KBM-7 (cell line): ENCODE measurements at places on chromosomes 6 and 20.

DNA sequence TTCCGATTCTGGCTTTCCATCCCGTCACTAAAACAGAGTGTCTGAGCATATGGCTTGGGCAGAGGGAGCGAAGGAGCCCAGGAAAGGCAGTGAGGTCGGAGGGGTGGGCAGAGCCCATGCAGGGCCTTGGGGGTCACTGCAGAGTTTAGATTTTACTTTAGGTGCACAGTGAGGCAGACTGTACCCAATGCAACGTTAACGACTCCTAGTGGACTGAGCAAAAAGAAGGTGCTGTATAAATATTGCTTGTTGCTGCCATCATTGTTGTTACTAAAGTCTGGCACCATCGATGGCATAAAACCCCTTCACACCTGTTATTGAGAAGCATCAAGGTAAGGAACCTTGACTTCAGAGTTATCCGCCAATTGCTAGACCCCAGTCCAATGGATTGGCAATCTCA, 119.0 kb downstream of the EYA2 start:
- DNase-seq: no peak

GRCh38 chr6:2797564-2798031, 32.4 kb downstream of the WRNIP1 start:
- DNase-seq: no peak

DNA sequence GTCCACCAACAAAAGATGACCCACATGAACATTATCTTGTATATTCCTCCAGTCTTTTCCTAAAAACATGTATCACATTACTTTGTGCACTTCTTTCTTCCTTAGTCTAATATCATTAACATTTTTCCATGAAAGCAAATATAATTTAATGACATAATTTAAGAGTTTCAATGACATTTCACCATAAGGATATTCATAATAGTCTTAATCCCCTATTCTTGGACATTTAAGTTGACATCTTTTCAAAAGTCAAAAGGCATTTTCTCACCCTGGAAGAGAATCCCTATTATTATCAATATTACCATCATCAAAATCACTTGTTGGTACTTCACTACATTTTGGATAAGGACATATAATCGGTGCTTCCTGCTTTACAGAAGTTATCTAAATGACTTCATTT, 31.3 kb downstream of the EPHA7 start:
- DNase-seq: no peak

- no peak for DNase-seq
Measured at GRCh38 chr6:5752391-5752680, 254.4 kb downstream of the NRN1 start.

DNA sequence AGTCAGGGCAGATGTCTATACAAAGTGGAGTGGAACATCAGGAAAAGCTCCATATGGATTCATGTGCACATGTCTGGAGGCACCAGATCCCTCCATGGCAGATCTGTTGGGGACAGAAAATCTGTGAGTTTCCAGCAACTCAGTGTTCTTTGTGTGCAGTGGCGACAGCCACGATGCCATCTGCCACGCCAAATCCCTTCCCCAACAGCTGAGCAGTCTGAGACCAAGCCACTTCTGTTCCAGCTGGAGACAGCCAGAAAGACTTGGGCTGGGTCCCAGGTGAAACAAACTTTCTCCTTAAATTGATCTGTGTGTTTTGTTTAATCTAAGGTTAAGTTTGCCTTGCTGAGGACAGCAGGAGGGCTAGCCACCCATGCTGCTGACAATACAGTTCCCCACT, 22.9 kb downstream of the FKBP1A start:
- no peak for DNase-seq

GRCh38 chr6:30073489-30074235, 1.9 kb downstream of the RNF39 start:
- DNase-seq: no peak

DNA sequence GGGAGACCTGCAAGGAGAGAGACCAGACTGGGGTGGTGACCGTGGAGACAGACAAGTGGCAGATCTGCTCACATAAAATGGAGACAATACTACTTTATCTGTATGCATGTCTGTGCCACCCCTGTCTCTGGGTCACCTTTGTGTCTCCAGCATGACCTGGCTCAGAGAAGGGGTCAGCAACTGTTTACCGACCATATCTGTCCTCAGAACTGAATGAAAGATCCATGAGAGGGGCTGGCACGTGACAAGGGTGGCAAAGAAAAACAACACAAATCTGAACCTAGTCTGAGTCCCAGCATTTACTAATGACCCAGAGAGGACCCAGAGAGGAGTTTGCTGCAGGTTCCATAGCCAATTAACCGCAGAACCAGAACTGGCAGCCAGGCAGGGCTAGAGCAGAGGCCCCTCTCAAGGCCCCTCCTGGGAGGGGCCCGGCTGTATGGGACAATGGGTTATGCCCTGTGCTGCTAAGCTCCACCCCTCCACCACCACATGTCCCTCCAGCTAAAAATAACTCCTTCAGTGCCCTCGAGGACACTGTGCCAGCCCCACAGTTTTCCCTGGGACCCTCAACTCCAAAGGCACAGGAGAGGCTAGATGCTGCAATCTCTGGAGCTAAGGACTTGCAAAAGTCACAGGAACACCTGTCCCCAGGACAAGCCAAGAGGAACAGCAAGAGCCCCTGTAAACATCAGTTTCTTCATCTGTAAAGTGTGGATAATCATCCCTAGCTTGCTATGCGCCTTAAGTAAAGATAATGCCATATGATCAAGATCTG, 2.2 kb downstream of the AHCY start:
- DNase-seq: peak; percentile 31

DNA sequence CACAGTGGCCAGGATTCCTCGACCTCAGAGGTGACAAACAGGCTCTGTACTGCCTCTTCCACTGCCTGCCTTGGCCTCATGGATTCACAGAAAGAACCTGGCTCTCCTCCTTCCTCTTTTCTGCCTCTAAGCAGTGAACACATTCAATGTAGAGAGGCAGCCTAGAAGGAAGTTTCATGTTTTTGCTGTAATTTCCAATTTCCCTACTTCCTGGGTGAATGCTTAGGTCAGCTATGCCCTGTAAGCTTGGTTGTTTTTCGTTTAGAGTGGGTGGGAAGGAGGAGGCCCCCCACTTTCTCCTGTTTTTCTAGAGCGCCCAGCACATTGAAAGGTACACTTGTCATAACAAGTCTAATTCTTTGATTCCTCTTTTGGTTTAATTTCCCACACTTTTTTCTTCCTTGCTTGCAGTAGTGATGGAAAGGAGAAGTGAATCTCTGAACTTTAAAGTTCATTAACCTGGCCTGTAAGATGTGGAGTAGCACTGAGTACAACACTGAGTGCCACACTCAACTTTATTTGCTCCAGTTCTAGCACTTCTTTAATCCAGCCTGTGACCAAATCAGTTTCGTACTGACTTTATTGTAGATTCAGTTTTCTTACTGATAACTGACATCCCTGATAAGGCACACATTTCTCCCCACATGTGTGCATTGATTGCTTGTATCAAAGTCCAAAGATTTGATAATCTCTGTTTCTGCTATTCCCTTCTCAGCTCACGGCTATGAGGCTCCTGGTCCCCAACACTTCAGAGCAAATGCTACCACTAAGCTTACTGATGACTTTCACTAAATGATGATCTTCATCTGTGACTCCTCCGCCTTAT, 100.0 kb upstream of the MAN1A1 start:
- peak; percentile 70 for DNase-seq

DNA sequence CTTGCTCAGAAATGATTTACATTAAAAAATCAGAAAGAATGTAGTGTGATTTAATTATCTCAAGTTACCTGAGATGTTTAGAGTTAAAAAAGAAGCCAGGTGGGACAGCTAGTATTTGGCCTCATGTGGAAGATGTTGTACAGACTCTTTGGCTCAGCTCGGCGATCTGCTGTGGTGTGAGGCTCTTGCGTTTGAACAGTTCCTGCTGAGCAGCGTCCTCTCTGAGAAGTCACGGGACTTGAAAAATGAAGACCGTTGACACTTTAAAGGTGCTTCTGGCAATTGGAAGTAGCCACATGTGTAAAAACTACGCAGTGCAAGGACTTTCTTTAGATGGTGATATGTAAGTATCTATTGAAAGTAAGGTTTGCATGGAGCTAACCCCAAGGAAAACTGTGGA, 169.0 kb downstream of the BACH2 start:
- DNase-seq: no peak

DNA sequence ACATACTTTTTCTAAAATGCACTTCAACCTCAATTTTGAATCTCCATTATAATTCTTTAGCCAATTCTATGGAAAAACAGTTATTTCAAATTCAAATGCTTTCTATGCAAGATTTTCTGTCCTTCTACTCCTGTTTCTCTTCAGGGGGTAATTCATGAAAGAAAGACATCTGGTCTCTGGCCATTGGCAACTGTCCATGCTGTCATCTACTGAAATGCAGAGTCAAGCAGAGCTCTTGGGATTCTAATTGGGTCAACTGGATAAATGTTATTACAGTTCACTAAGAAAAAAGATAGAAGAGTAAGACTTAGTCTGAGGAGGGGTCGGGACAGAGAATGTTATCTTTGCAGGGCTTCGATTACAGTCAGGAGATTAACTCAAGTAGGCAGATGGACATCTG, 22.0 kb upstream of the BMP5 start:
- DNase-seq: no peak

DNA sequence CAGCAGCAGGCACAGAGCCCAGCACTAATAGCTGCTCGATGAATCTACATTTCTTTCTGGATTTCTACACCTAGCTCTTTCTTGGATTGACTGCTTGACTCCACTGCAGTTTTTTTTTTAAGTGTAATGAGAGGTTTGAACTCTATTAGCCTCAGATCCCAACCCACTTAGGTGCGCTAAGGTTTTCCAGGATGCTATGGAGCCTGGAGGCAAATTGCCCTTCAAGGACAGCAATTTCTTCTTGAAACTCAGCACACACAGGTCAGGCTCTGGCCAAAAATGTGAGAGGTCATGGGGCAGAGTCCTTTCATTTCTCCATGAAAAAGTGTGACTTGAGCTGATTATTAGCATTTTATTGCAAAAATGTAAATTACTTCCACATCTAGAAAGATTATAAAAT, 52.3 kb upstream of the TIAM2 start:
- DNase-seq: no peak

GRCh38 chr6:158313989-158314388, 1.7 kb downstream of the TULP4 start:
- no peak for DNase-seq

- DNase-seq: no peak
Measured at GRCh38 chr20:62718546-62718945, 9.9 kb downstream of the NTSR1 start.

DNA sequence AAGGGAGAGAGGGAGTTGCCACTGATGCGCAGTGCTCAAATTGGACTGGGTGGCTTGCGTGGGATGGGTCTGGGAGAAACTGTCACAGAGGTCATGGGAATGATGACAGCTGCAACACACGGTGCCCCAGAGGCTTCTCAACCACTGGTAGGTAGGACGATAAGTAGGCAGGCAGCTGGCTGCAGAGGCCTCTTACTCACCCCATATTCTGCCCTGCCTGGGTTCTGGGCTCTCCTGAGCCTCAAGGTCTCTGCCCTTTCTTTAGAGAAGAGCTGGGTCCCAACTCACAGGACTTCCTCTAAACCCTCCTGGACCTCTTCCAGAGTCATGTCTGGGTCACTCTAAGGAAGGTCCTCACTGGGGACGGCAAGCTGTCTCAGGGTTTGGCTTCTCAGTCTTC, 37.2 kb upstream of the RNF24 start:
- DNase-seq: no peak

GRCh38 chr6:170292407-170293158, 1.7 kb upstream of the DLL1 start:
- peak; percentile 44 for DNase-seq

DNA sequence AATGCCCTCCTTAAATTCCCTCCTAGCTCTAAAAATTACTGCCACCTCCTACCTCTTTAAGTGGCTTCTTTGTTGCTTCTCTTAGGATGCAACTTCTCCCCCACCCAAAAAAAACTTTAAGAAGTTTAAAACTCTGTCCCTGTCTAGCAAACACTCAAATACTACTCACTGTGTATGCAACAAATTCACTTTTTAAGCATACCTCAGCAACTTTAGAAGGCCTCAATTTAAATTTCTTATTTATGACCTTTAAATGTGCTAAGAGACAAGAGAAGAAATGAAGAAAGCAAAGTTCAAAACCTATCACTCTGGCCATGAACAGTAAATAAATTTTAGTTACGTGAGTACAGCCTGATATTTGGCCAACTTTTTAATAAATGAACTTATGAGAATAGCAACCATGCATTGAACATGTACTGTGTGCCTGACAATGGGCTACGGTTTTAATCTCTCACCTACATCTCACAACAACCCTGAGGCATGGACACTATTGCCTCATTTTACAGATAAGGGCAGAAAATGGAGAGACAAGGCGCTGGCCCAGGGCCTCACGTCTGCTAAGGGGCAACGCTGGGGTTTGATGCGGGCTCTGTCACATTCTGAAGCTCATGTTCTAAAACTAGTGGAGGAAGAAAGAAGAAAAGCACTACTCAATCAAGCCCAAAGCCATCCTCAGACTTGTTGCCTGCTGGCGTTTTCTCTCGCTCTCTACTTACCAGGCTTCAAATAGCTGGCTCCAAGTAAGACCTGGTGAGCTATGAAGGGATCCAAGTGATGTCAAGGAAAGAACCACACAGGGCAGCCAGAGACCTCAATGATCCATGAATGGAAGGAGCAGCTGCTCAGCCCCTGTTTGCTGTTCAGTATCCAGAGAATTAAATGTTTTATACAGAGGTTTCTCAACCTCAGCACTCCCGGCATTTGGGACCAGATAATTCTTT, 99.8 kb downstream of the TBC1D7 start:
- no peak for DNase-seq

DNA sequence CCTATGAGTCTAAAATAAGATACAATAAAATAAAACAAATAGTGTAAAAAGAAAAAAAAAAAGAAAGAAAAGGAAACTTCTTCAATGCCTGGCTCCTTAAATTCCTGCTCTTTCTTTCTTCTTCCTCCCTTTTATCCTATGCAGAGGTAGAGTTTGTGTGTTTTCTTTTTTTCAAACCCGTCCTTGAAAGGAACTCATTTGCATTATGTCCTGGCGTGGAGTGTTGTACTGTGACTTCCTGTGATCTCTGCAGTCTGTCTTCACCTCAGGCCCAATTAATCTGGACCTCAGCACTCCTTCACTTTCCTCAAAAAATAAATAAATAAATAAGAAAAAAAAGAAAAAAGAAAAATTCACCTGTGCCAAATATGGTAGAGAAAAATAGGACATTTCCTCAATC, 541.9 kb upstream of the SPTLC3 start:
- no peak for DNase-seq

DNA sequence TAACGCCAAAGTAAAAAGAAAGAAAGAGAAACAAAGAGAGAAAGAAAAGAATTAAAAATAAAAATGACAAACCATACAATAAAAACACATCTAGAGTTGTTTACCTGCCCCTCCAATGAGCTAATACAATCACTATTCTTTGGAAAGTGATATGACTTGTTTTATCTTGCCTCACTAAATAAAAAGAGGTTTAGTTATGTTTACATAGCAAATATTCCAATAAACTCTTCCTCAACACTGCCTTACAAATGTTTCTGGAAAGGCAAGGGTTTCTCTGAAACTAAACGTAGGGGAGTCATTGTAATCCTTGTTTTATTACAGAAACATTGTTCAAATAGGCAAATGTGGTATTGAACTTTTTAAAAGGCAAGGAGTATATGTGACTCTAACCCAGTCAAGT, 396.2 kb downstream of the EPM2A start:
- DNase-seq: no peak
